NCI-H524 (cell line): ENCODE measurements at places on chromosomes 5 and 9.

DNA sequence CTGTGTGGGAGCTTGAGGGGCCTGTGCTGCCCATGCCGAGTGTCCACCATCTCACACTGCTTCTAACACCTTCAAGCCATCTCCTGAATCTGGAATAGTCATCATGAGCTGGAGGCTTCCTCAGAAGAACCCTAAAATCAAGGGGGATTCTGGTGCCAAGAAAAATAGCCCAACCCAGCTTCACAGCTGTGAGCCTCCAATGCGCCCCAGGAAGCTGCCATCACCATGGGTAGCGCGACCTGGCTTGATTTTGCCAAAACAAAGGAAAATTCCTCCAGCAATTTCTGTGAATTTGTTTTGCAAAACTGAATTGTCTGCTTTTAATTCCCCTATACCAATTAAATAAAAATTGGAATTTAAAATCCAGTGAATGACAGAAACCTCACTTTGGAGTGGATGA is 6.2 kb upstream of the TIFAB start:
- no peak for DNase-seq

DNA sequence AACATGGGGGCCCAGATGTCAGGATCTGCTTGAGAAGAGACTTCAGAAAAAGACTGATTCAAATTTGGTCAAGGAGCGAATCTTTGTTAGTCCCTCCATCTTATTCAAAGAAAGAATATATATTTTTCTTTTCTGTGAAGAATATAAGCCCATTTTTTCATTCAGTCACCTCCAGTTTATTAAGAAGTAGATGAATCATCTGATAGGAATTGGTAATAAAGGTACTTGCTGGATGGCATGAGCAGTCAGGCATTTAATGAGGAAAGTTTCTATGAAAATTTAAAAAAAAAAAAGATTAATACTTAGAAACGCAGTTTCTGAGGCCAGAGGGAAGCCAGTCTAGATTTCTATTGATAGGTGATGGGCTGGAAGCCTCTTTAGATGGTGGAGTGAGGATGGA is 373.1 kb upstream of the SMC2 start:
- no peak for DNase-seq

DNA sequence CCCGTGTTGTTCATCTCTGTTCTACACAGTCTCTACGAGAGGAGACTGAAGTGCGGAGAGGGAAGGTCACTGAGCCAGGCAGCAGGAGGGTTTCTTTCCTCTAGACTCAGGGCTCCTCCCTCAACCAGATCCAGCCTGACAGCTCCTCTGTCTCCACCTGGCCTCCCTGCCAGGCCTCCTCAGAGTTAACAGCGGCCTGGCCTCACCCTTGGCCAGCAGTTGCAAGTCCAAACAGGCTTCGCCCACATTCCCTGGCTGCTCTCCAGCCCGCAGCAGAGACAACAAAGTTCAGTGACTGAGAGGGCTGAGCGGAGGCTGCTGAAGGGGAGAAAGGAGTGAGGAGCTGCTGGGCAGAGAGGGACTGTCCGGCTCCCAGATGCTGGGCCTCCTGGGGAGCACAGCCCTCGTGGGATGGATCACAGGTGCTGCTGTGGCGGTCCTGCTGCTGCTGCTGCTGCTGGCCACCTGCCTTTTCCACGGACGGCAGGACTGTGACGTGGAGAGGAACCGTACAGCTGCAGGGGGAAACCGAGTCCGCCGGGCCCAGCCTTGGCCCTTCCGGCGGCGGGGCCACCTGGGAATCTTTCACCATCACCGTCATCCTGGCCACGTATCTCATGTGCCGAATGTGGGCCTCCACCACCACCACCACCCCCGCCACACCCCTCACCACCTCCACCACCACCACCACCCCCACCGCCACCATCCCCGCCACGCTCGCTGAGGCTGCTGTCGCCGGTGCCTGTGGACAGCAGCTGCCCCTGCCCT is at the start of gene HRCT1:
HRCT1 (plus strand) TSS at position 291 of the 768 bp plus-strand sequence; CDS start at position 377, 86 bp downstream.
- no peak for DNase-seq

- no peak for DNase-seq
Observed at GRCh38 chr9:91159664-91160121, 202.0 kb downstream of the AUH start.
